ENCODE measurements at places on chromosomes 13 and 19.

GRCh38 chr19:50050406-50051227 lies 24.8 kb downstream of the ZNF473 start:
- DNase-seq: peak; percentile 47

GRCh38 chr19:45150751-45151281 lies 10.0 kb downstream of the NKPD1 start:
- DNase-seq: no peak

- DNase-seq: no peak
Observed at GRCh38 chr13:97936036-97936435, 17.4 kb upstream of the IPO5 start.

- DNase-seq: no peak
Observed at GRCh38 chr13:48906200-48906599, 69.5 kb upstream of the FNDC3A start.

GRCh38 chr19:13284929-13285928 lies 135.0 kb downstream of the IER2 start:
- no peak for DNase-seq

GRCh38 chr13:96730676-96731075 lies 263.6 kb downstream of the OXGR1 start:
- no peak for DNase-seq

GRCh38 chr19:49364083-49364737 lies 533 bp downstream of the DKKL1 start:
- no peak for DNase-seq

DNA sequence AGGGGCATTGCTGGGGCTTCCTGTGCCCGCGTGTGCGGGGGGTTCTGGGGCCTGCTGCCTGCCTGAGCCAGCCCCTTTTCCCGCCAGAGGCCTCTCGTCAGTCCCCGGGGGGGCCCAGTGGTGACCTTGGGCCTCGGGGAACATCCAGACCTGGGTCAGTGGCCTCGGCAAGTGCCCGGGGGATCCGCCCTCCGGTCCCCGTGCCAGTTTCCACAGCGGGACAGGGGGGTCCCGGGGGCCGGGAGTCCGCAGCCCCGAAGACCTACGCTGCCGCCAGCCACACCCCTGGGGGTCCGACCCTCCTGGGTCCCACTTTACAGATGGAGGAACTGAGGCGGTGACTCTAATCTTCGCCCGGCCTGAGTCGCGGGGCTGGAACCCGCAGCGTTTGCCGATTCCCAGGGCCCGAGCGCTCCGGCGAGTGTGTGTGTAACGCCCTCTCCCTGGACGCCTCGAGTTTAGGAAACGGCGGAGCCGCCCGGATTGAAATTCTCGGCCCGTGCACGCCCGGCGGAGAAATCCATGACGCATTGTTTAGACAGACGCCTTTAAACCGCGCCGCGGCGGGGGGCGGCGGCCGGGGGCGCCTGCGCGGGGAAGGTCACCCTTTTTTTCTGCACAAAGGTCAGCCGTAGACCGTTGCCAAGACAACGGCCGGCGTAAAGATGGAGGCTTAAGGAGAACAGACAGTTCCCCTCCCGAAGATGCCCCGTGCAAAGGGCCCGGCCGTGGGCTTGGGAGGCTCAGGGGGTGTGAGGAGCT lies 39.3 kb downstream of the EFNA2 start:
- DNase-seq: peak; percentile 15

- DNase-seq: no peak
Observed at GRCh38 chr13:21579754-21580316, 24.1 kb downstream of the MICU2 start.

All from AG09319 (cell line).